Smooth muscle cell of the umbilical artery (primary cell): ENCODE measurements at places on chromosomes 4 and X. TPM values are rescaled to one million over a fixed set of nuclear protein-coding genes. Genes with fewer than 3 reads are reported as not detected.

PAK3 gene
- 1.2 and 2.2 TPM in 2 replicates for total RNA-seq

SLC4A4 gene
- total RNA-seq, result 22.0 and 23.0 TPM in 2 replicates

IL21 gene
- not detected in 2 replicates for total RNA-seq

SLC10A6 gene
- not detected in 2 replicates for total RNA-seq

TGIF2LX gene
- total RNA-seq, result not detected in 2 replicates
